Adipose tissue (tissue), 3 donors: ENCODE measurements at places on chromosomes 3 and 15. TPM values are rescaled to one million over a fixed set of nuclear protein-coding genes. Genes with fewer than 3 reads are reported as not detected.

The MKRN3 gene
- 0.12 TPM for polyA plus RNA-seq

The CTXN2 gene
- 0.05 TPM for polyA plus RNA-seq

The CLDN18 gene
- 32.5 TPM for polyA plus RNA-seq

The XCR1 gene
- 0.06 TPM for polyA plus RNA-seq

The FBXO40 gene
- 0.02 TPM for polyA plus RNA-seq

The IQSEC1 gene
- 36.8 TPM for polyA plus RNA-seq

The DPPA2 gene
- not detected for polyA plus RNA-seq

The MESP1 gene
- polyA plus RNA-seq, result 25.5 TPM

The GOLGA8G gene
- not detected for polyA plus RNA-seq

The FAM43A gene
- polyA plus RNA-seq, result 21.4 TPM

The ARPIN gene
- polyA plus RNA-seq, result 9.0 TPM

The CHL1 gene
- 1.7 TPM for polyA plus RNA-seq

The MOBP gene
- polyA plus RNA-seq, result not detected

The TMEM40 gene
- polyA plus RNA-seq, result 0.76 TPM

The SNUPN gene
- polyA plus RNA-seq, result 35.7 TPM

The ATP13A4 gene
- polyA plus RNA-seq, result 0.51 TPM

The FBLN2 gene
- 147 TPM for polyA plus RNA-seq
